ENCODE measurements at places on chromosomes 1 and 21.

DNA sequence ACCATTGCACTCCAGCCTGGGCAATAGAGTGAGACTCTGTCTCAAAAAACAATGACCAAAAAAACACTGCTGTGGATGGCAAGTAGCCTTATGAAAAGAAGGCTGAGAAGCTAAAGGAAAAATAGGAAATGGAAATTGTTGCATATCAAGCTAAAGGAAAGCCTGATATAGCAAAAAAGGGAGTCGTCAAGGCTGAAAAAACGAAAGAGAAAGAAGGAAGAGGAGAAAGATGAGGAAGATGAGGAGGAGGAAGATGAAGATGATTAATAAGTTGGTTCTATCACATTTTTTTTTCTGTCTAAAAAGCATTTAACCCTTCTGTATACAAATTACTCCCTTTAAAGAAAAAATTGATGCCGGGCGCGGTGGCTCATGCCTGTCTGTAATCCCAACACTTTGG is 10.2 kb upstream of the PRDX1 start:
- DNase-seq: no peak

DNA sequence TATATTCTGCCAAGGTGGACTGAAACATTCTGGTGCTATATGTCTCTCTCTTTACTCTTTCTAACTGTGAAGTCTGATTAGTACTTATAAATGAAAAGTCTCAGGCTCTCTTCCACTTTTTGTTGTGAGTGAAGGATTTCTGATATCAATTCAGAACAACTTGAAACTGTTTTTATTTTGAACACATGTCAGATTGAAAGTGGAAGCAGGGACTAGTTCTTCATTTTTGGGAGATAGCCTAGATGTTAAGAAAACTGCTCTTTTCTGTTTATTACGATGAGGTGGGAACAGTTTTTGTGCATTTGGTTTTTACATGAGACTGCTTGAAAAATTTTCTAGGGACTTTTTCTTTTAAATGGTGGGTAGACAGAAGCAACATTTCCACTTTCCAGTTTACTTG is 14.5 kb upstream of the GBP3 start:
- no peak for DNase-seq

DNA sequence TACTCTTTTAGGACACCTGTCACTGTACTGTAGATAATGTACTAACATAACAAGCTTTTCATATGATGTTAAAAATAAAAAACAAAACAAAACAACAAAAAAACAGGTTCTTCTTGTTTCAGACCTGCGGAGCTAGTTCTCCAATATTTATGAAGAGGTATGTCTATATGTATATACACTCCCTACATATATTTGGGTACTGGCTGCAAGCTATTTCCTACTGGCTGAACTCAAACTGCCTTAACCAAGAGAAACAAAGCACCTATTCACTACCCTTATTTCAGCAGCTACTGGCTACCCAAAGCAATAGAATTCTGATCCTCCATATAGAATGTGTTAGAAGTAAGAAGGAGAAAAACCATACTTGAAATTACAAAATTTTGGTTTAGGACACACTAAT is 73.5 kb downstream of the ABL2 start:
- no peak for DNase-seq

GRCh38 chr1:244837597-244838258 is 2.3 kb downstream of the COX20 start:
- no peak for DNase-seq

DNA sequence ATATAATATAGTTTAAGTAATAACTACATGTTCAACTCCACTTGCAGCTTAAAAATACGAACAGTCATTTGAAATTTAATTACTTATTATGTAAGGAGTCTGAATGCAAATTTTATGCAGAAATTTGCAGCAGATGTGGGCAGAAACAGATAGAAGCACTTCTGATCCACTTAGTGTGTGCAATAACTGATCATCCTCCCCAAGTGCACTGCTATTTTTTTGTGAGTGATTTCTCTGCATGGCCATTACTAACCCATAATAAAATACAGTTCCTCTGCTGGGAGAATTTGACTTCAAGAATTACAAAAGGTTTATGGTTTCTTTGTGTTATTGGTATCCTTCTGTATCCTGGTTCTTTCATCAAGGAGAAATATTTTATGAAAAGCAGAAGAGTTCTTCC is 611.5 kb upstream of the RGS18 start:
- DNase-seq: no peak

DNA sequence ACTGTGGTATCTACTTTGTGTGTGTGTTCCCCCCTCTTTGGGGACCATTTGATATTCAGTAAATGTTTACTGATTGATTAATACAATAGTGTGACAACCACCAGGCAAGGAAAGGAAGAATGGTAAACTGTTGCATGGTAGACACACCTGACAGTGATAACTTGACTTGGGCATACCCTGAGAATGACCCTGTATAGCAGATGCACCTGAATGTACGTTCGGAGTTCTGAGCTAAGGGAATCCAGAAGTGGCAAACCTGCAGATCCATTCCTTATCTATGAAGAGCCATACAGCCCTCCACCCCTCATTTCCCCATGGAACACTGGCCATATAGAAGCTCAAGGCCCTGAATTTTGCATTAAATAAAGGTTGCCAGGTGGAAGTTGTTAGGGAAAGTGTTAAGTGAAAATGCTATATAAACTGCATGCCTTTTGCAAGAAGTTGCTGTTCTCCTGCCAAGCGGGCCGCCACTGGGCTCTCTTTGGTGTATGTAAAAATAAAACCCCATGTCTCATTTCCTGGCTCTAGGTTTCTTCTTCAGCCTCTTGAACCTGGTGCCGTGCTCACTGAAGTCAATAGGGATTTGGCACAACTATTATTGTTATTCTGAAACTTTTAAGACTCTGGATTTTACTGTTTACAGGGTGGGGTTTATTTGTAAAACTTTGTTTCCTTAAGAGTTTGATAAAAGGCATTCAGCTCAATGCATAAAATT is 32.6 kb upstream of the DENND1B start:
- DNase-seq: no peak

DNA sequence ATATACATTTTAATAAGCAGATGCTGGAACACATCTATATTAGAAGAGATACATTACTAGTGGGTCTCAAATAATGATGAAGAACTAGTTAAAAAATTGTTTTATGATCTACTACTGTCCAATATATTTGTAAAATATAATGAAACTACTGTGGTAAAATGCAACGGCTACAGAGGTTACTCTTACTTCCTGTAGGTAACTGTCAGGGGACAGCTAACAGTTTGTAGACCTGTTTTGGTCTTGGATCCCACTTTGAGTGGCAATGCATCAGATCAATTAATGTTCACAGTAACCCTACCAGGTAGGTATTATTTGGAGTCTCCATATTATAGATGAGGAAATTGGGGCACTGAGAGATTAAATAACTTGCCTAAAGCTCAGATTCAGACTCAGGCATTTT is 26.7 kb upstream of the MYSM1 start:
- no peak for DNase-seq

DNA sequence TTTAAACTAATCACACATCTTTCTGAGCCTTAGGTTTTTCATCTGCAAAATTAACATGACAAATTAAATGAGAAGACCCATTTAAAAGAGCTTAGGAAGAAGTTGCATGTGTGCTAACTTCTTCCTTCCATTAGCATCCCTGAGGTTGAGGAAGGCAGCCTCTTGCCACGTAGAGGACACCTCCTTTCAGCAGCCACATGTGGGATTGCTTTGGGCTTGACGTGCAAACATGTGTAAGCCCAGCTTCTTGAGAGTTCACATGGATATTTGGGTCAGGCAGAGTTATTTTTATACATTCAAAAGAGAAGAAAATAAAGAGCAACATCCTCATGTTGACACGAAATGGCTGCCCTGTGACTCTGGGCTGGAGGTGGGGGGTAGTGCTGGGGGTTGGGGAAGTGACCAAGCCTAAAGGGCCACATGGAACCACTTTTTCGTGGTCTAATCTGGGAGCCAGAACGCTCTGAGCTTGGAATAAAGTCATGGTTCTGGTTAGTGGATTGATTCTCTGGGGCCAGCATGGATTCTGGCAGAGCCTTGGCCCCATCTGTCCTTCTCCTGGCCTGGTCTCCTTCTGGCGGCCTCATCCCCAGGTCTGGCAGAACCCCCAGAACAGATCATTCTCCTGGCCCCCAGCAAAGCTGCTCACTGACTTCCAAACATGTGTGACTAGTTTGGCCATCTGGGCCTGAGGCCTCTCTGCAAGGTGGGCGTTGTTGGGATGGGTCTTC is 137.1 kb upstream of the USP24 start:
- DNase-seq: no peak

DNA sequence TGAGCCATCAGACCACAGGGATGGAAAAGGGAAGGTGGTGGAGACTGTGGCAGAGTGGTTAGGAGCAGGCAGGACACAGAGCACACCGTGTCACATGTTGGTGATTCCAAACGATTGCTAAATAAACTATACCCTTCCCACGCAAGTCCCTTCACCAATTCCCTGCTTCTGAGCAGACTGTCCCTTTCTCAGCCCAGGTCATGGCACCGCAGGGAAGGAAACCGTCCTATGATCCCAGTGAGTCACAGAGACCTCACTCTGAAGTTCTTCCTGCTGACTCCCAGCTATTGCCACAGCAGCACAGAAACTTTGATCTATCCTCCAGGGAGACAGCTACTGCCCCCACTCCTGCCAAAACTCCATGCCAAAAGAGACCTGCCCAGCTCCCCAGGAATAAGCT is 19.2 kb downstream of the RIMS3 start:
- DNase-seq: no peak

- DNase-seq: no peak
These were observed 28.7 kb upstream of the RD3 start for GRCh38 chr1:211520641-211521040.

GRCh38 chr1:246351721-246352120 is 155.4 kb downstream of the SMYD3 start:
- DNase-seq: no peak

- DNase-seq: no peak
These were observed 16.6 kb upstream of the ATF3 start for GRCh38 chr1:212591922-212592321.

DNA sequence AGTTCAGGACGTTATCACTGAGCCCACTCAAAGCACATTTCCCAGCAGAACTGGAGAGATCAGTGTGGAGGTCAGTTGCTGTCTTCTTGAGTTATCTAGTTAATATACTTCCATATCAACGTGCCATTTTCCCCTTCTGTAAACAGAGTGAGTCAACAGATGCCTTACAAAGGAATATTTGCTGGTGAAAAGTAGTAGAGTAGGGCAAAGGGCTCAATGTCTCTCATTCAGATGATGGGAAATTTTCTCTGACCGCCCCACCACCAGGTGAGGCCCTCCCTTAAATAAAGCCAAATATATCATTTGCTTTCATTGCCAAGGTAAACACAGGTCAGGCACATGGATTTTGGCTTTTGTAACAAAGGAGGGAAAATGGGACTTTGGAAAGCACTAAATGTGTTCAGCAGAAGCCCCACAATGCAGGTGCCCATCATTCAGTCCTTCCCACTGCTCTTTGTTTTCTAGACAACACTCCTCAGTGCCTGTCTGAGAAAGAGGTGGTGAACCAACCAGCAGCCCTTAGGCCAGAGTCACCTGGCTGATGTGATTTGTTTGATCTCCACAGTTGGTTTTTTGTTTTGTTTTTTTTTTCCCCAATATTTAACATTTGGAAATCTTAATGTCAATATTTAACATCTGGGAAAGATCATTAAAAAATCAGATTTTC is 40.5 kb upstream of the SAMD13 start:
- no peak for DNase-seq

- no peak for DNase-seq
These were observed at the start of gene DENND2D for GRCh38 chr1:111199881-111200801. DENND2D (minus strand) TSS chr1:111200646; CDS start chr1:111200459, 187 bp downstream.

GRCh38 chr1:53580009-53580400 is 120.8 kb downstream of the DMRTB1 start:
- DNase-seq: no peak

DNA sequence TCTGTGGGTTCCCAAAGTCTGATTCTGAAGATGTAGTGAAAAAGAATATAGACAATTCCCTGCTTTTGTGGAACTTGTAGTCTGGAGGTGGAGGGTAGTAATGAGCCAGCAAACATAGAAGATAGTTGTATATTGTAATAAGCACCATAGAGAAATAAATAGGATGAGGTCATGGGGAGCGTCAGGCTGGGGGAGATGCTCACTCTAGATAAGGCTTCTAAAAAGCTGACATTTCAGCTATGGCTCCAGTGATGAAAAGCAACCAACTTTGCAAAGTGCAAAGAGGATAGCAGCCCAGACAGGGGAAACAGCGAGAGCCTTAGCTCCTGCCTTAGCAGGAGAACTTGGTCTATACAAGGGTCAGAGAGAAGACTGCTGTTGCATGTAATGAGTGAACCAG is 98.0 kb upstream of the RALGPS2 start:
- DNase-seq: no peak

- DNase-seq: no peak
These were observed 2.7 kb upstream of the SAMSN1 start for GRCh38 chr21:14548779-14549178.

Data from fibroblast of skin of left biceps (primary cell).